Stimulated activated CD8-positive, alpha-beta memory T cell treated with anti-CD3 and anti-CD28 coated beads, Interleukin-2, amount 100 ng/mL, for 48 hours (primary cell): ENCODE measurements at places on chromosomes 4 and X.

DNA sequence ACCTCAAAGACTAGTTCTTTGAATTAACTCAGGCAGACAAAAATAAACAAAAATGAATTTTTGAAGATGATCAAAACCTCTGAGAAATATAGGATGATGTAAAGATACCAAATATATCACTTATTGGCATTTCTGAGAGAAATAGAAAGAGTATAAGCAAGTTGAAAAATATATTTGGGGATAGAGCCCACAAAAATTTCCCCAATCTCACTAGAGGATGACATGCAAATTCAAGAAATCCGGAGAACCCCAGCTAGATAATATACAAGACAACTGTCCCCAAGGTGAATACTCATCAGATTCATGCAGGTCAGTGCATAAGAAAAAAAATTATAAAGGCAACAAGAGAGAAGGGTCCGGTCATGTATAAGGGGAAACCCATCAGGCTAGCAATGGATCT is 129.1 kb downstream of the CXXC4 start:
- DNase-seq: no peak

- no peak for DNase-seq
Measured at GRCh38 chr4:28565396-28565795, 1704.8 kb downstream of the STIM2 start.

DNA sequence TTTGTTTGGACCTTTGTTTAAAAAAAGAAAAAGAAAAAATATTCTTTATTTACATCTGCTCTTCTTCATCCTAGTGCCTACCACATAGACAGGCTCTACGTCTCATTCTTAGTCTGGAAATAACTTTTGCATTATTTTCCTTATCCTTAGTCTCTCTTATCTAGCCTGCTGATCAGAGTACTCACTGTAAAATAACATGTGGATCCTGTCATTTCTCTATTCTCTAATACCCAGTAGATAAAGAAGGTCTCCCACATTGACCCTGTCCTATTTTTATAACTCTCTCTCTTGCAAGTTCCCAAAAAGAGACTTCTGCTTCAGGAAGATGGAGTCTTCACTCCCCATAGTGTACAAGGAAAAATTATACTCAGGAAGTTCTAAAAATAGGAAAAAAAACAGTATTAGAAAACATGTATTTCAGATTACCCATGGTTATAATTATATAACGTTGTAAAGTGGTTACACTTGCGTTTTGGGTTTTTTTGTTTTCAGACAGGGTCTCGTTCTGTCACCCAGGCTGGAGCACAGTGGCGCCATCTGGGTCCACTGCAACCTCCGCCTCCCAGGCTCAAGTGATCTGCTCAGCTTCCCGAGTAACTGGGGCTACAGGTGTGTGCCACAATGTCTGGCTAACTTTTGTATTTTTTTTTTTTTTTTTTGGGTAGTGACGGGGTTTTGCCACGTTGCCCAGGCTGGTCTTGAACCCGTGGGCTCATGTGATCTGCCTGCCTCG is 23.8 kb downstream of the ZFX start:
- no peak for DNase-seq

- no peak for DNase-seq
Measured at GRCh38 chrX:55924574-55924973, 207.0 kb downstream of the RRAGB start.

DNA sequence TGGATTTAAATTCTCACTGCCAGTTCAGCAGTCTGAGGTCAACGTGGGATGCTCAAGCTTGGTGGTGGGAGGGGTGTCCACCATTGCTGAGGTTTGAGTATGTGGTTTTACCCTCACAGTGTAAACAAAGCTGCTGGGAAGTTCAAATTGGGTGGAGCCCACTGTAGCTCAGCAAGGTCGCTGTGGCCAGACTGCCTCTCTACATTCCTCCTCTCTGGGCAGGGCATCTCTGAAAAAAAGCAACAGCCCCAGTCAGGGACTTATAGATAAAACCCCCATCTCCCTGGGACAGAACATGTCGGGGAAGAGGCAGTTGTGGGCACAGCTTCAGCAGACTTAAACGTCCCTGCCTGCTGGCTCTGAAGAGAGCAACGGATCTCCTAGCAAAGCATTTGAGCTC is 14.9 kb upstream of the RRAGB start:
- DNase-seq: no peak

DNA sequence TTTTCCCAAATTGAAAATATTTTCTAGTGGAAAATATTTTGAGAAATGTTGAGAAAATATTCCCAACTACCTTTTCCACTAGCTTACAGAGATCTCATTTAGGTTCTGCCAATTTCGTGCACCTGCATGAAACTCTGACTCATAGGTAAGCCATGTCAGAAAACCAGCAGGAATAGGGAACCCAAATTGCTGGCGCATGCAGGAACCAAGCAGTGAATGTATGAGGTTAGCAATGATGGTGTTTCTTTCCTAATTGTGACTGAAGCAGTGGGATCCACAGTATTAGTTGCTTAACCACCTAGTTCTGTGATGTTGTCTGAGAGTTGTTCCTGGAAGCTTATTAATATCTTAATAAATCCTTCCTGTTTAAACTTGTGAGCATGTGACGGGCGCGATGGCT is 381.0 kb upstream of the TRAM1L1 start:
- DNase-seq: no peak

DNA sequence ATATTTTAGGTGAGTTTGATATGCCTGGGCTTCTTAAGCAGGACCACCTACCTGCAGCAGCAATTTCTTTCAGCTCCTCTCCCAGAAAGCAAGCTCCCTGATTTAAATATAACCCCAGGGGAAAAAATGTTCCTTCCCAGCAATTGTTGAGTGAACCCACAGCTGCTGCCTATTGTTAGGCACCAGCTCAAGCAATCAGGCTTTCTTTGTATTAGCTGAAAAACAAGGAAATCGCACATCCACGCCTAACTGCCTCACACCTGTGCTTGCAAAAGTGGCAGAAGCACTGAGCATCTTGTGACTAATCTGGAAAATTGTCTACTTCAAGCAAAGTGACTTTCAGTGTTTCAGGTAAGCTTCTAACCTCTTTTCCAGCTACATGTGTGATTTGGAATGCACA is 432.2 kb downstream of the SMARCA1 start:
- DNase-seq: no peak

GRCh38 chrX:133444952-133445831 is 29.9 kb upstream of the GPC4 start:
- DNase-seq: no peak

- DNase-seq: no peak
Measured at GRCh38 chrX:16082470-16083085, 40.8 kb upstream of the GRPR start.

GRCh38 chr4:80286451-80286850 is 20.0 kb downstream of the FGF5 start:
- DNase-seq: no peak

DNA sequence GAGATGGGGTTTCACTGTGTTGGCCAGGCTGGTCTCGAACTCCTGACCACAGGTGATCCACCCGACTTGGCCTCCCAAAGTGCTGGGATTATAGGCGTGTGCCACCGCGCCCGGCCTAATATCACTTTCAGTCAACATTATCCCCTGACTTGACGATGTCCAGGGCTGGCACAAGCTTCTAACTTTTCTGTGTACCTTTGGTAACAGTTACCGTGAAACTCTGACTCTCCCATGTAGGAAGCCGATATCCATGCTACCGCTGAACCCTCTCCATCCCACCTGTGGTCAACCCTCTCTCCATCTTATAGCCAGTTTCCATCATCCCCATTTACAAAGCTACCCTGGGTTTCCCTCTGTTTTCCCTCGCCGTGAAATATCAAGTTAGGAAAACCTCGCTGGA is 77.5 kb downstream of the CRLF2 start:
- no peak for DNase-seq

DNA sequence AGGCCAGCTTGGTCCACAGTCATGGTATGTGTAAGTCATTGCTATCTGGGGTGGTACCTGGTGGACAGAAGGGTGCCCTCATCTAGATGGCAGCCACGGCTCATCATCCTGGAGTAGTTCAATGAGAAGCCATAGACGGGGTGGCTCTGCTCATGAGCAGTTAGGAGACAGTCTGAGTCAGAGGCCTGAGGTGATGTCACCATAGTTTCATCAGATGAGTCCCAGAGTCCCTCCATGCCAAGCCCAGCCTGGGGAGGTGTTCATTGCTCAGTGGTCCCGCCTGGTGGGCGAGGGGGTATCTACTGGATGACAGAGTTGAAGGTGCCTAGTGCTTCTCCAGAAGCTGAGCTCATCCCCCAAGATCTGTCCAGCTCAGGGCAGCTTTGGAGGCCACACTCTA is 49.8 kb downstream of the DLG3 start:
- peak; percentile 12 for DNase-seq

GRCh38 chr4:26433556-26433955 is 56.7 kb downstream of the CCKAR start:
- DNase-seq: no peak

GRCh38 chrX:8743126-8743732 is 11.3 kb upstream of the ANOS1 start:
- DNase-seq: peak; percentile 25

DNA sequence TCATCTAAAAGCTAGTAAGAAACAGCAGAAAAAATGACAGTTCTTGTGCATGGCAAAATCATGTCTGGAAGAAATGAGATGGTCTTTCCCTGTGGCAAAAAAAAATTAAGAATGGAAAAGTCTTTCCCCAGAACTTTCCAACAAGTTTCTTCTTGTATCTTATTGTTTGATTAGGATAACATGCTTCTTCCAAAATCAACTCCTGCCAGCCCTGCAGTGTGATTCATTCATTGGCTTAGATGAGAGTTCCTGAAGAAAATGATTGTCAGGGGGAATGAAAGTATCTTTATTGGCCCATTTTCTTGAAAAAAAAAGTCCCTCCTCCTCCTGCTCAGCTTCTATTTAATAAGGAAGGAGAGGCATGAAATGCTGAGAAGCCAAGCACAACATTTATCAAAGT is 407.7 kb downstream of the ARAP2 start:
- DNase-seq: no peak

DNA sequence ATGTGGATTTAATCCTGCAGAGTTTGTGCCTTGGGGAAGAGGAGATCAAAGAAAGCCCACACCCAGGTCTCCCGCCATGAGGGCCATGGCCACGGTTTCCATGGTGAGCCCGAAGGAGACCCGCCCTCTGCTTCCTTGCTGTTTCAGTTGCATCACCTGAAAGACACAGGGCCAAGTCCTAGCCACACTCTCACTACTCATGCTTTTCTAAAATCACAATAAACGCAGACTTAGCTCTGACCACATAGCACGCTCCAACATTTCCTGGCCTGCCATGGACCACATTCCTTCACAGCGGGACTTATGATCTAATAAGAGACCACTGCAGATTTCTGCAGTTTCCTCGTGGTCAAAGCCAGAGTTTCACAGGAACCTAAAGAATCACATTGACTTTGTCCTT is 426.0 kb upstream of the NR3C2 start:
- no peak for DNase-seq

DNA sequence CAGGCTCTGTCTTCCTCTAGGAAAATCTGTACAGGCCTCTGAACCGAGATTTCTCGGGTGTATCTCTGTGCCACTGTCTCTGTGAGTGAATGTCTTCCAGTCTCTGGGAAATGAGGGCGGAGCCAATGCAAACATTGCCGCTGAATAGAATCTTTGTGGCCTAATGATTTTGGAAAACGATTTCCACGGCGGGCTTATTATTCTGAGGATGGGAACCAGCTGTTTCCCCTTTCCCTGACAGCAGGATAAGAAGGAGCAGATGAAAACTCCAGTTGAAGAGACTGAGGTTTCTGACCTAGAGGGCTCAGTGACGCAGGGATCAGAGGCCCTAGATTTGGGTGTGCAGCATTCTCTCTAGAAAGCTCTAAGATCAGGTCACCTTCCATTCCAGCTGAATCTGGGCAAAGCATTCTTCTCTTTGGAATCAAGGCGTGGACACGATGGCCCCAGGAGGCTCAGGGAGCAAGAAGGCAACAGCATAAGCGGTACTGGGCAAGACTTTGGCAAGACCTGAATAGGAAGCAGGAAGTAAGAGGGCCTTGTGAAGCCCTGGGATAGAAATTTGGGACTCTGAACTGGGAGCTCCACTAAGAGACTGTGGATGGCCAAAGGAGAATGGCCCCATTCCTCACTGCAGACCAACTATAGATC is 47.3 kb downstream of the PJA1 start:
- DNase-seq: no peak

- DNase-seq: no peak
Measured at GRCh38 chr4:78150543-78150864, 93.4 kb downstream of the FRAS1 start.
